H1 (cell line): ENCODE measurements at places on chromosomes 5 and 9. TPM values are rescaled to one million over a fixed set of nuclear protein-coding genes. Genes with fewer than 3 reads are reported as not detected.

DNA sequence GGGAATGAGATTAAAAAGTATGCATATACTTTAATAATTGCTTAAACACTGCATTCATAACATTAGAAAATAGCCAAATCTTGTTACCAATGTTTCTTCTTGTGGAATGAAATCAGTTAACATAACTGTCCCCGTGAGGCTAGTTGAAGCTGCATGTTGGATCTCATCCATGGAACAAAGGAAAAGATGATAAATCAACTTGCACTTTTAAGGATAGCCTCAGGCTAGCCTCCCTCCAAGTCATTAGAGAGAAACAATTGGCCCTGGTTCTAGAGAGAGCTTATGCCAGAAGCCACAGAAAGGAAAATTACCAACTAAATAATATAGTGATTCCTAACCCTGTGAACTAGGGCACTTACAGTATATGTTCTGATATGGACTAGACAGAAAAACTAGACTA lies 66.9 kb downstream of the GRIN3A start:
- DNase-seq = no peak

DNA sequence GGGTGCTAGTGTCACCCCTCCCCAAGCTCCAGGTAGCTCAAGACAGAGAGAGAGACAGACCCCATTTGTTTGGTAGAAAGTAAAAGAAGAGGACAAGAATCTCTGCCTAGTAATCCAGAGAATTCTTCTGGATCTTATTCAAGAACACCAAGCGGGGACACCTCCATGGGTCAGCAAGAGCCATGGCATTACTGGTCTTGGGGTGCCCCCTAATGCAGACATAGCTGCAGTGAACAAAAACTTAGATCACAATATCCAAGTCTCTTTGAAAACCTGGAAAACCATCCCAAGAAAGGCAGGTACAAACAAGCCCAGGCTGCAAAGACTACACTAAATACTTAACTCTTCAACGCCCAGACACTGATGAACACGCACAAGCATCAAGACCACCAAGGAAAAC lies 29.9 kb upstream of the PDE4D start:
- DNase-seq = no peak

DNA sequence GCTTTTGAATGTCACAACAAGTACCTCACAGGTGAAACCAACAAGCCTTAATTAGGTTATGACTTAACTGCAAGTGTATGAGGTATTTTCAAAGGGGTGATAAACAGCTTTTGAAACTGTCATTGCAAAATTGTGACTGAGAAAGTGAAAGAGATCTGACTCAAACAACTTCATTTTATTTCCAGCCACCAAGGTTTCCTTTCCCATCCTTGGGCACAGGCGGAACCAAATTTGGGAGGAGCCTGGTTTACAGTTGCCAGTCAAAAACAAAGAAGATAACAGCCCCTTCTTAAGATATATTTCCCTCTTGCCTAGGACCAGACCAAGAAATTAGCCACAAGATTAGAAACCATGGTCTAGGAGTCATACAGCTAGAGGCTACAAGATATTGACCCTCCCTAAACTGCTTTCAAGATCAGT lies 417.1 kb downstream of the CSNK1G3 start:
- DNase-seq = no peak

DNA sequence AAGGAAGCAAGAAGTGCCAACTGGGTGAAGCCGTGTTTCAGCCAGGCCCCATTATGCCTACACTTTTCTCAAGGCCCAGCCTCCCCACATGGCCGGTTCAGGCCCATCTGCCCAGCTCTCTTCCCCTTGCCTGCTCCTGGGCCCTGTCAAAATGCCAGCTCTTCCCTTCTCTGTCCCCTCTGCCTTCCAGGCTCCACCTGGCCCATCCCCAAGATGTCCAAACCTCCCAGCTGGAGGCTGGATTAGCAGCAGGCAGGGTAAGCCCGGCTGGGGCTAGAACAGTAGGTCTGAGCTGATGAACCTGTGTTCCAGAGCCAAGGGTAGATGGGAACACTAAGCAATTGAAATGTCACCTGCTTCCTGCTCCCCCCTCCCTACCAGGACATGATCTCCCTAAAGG lies 64.1 kb upstream of the HSPA9 start:
- DNase-seq = no peak

- DNase-seq = peak; percentile 86
Measured at GRCh38 chr5:113294311-113295110, 140.3 kb downstream of the TSSK1B start.

DNA sequence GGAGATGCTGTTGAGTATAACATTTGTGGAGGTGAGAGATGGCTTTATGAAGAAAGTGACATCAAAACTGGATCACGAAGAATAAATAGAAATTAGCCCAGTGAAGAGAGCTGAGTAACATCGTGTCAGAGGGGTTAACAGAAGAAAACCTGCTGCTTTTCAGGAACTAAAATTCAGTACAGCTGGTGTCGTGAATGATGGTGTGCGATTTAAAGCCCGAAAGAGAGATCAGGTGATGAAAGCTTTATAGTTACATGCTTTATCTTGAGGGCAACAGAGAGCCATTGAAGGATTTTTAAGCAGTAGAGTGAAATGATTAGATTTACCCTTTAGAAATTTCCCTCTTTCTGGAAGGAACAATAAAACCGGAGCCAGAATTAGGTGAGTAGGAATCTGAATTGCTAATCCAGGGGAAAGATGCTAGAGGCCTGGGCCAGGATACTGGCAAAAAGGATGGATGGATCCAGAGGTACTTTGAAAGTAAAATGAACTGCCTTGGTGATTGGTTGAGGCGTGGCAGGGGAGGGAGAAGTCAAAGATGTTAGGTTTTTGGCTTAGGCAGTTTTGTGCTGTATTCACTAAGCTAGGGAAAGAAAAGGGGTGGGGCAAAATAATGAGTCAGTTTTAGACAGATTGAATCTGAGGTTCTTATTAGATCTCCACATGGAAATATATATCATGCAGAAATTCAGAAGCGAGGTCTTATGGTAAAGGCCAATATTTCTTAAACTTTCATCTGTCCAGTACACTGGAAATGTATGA lies 3.4 kb downstream of the LRRC70 start:
- DNase-seq = no peak

- DNase-seq = no peak
Measured at GRCh38 chr5:157180374-157181264, at the start of gene ITK. ITK (plus strand) TSS chr5:157180840; CDS start chr5:157180978, 138 bp downstream.

DNA sequence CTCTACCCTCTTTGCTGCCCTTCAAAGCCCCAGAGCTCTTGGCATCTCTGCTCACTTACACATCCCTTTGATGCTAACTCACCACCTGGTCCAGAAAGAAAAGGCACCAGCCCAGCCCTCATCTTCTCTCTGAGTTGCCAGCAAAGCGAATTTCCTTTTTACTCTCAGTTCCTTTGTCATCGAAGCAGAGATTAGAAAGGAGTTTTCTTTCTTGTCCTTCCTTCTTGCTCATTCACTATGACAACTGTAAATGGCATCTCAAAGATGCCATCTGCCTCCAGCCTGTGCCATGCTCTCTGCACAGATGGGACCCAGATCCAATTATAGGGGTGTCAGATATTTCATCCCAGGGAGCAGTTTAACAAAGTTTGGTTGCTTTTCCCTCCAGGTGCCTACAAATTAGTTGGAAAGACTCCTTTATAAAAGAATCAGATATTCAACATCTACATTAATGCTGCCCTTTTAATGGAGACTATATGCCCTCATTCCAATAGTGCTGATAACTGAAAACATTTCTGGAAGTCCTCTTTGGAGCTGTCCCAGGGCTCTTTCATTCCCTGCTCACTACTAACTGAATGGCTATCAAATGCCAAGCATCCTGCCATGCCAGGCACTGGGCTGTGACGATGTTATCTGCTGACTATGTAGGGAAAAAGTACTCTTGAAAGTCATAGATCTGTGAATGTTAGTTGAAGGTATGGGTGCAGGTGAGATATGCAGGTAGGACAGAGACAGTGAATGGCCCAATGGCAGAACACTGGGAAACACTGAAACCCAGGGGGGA lies 58.9 kb downstream of the SUSD1 start:
- DNase-seq = no peak

DNA sequence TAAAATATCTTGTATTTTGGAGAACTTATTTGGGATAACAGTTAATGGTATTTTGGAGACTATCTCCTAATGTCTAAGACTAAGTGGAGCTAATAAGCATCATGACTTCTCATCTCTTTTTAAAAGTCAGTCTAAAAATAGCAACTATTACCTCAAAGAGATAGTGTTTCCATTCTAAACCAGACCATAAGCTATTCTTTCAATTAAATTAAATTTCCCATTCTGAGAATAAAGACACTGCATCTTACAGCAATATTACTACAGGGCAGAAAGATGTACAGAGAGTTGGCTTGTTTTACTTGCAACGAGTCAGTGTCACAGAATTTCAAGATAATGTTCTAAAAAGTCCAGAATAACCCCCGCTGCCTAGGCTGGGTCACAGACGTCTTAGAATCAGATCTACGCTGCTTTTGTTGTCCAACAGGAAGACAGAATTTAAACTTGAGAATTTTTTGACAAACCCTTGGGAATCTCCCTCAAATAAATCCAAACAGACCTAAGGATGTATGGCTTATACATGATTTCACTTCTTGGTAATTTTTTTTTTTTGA lies 98.9 kb downstream of the USP20 start:
- DNase-seq = no peak

DNA sequence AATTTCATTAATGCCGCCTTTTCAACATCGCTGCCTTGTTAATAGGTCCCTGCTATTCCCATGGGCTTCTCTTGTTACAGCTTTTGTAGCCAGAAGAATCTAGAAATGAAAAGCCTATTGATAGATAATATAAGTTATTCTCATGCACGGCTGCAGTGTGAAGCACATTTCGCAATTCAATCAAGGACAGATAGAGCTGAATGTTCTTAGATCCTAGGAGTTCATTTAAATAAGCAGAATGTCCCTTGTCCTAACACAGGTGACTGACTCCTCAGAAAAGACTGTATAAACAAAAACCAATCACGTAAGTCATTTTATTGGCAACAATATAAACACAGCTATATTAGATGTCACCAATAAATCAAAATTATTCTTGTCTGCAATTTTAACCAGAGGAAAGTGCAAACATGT lies 9.4 kb downstream of the GLIS3 start:
- no peak for DNase-seq

DNA sequence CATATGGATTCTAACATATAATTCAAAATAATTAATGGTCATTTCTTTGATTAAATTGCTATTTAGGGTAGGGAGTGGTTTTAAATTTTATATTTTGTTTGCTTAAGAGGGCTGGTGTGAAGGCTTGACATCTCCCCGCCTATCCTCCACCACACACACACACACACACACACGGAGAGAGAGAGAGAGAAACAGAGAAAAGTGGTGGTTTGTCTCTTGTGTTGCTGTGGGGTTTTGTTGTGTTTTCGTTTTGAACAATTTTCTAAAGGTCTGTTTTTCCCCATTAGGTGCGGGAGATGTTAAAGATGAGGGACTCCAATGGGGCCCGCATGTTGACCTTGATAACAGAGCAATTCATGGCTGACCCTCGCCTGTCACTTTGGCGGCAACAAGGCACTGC lies 161.9 kb downstream of the ZSWIM6 start:
- no peak for DNase-seq

- DNase-seq = no peak
Measured at GRCh38 chr9:24245988-24246387, 299.7 kb downstream of the IZUMO3 start.

DNA sequence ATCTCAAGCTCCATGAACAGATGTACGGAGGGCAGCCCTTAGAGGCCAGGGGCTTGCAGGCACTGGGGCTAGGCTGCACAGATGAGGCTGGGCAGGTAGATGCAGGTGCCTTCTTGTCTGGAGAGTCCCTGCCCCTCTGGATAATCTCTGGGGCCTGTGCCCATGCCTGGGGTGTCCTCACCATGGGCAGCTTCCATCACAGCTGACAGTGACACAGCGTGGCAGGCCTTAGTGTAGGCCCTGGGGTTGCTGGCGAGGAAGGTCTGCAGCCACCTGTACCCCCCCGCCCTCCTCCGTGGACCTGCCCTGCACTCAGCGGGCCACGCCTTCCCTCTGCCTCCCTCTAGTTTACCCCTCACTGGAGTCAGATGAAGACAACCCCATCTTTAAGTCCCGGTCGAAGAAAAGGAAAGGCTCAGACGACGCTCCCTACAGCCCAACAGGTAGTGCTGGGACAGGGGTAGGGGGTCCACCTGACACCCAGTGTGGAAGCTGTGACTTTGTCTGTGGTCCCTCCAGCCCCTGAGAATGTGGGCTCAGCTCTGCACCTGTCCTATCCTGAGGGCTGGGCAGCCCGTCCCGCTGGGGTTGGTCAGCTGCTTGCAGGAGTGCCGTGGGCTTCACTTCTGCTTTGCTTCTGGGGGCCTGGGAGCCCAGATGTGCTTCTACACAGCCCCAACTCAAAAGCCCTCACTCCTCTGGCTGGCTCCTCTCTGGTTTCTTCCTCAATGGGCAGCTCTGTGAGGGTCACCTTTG lies 98.4 kb downstream of the PHF2 start:
- DNase-seq = peak; percentile 37

DNA sequence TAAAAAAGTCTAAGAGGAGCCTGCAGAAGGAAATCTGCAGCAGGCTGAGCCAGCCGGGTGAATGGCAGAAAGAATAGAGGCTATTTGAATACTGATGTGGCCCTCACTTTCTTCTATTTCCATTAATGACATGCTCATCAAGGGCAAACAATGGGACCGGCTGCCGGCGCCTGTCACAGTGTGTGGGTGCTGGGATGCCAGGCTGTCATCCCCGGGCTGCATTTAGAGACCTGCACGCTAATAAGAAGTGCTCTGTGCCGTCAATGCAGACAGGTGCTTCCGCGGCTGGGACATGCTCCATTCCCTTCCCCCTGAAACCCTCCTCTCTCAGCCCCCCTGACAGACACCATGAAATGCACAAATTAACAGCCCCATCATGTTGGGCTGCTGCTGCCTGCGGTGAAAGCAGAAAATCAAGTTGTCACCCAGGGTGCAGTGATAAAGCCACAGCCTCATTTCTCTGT lies 217.7 kb upstream of the TBCA start:
- no peak for DNase-seq

Gene GFRA3
- total RNA-seq = 0.88 and 1.2 TPM in 2 replicates

Gene CEP72
- 18.9 and 19.6 TPM in 2 replicates for total RNA-seq

Gene SLC44A1
- total RNA-seq = 68.1 and 71.2 TPM in 2 replicates

Gene TRIM14
- 18.7 and 19.4 TPM in 2 replicates for total RNA-seq

Gene INSL4
- total RNA-seq = not detected in 2 replicates

Gene HTR4
- not detected in 2 replicates for total RNA-seq

Gene TMEM215
- total RNA-seq = 0.36 and 0.67 TPM in 2 replicates

Gene ZNF622
- total RNA-seq = 30.8 and 30.9 TPM in 2 replicates

Gene NPR2
- 11.0 and 14.3 TPM in 2 replicates for total RNA-seq

Gene GOLGA2
- 43.6 and 50.1 TPM in 2 replicates for total RNA-seq

Gene CDKN2B
- total RNA-seq = 0.31 and 0.88 TPM in 2 replicates

Gene RNF224
- total RNA-seq = 0.17 TPM in 1 of 2 replicates, not detected in the other

Gene TAF9
- 85.1 and 85.4 TPM in 2 replicates for total RNA-seq
